ENCODE measurements at places on chromosomes 16 and 17. TPM values are rescaled to one million over a fixed set of nuclear protein-coding genes. Genes with fewer than 3 reads are reported as not detected.

Gene SPATA22
- total RNA-seq, result not detected

Gene PIRT
- total RNA-seq, result not detected

Gene CCL16
- not detected for total RNA-seq

Gene HOXB4
- total RNA-seq, result 3.3 TPM

Gene ZSCAN10
- not detected for total RNA-seq

Gene CCDC78
- total RNA-seq, result 2.0 TPM

Gene FBXL20
- total RNA-seq, result 11.9 TPM
